ENCODE measurements at places on chromosomes 2 and 18.
A peak's percentile ranks its signal among the peaks of the same experiment; 100 is the strongest.

DNA sequence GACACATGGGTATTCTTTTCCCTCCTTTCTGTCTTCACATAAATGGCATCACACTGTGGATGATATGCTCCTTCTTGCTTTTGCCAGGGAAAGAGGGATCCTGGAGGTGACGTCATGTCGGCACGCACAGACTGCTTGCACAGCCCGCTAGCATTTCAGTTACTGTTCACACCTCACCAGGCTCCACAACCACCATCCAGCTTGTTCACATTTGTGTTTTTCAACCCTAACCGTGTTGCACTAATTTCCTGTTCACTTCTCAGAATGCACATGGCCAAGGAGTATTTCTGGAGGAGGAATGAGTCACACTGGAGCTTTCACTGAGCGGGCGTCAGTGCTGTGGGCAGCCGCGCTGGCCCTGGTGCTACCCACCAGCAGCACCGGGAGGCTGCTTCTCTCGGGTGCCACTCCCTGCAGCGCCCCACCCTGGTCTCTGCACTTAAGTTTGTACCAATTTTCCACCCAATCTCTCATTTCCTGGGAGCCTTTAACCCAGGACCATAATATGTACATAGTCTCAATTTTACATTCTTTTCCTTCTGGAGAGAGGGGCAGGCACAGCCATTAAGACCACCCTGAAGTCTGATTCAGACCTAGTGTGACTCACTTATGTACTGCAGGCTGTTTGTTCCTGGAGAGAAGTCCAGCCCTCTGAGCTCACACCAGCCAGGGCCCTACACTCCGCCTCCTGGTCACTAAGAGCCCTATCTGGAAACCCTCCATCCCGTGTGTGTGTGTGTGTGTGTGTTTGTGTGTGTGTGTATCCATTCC is 65.1 kb downstream of the MBP start:
- peak; percentile 55 for DNase-seq

DNA sequence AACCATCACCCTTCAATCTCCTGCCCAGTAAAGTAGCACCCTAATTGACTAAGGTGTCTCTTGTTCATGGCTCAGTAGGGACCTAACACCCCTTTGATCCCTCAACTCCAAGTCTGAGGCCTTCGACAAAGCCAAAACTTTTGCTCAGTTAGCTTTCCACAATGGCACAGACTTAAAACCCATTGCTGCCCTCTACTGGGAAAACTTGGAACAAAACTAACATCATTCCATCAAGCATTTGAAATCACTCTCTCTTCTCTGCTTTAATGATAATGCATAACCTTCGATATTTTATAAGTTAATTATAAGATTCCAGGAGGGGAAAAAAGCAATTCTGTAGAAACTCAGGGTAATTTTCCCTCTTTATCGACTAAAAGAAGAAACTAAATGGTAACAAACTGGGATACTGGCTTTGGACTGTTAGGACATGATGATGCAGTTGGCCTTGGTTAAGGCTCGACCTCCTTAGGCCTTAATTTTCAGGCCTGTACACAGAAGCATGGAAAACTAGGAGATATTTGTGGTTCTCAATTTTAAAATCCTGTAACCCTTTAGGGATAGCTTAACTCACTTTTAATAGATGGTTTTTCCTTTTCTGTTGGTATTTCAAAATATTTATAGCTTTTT is 127.8 kb downstream of the STK39 start:
- no peak for DNase-seq

DNA sequence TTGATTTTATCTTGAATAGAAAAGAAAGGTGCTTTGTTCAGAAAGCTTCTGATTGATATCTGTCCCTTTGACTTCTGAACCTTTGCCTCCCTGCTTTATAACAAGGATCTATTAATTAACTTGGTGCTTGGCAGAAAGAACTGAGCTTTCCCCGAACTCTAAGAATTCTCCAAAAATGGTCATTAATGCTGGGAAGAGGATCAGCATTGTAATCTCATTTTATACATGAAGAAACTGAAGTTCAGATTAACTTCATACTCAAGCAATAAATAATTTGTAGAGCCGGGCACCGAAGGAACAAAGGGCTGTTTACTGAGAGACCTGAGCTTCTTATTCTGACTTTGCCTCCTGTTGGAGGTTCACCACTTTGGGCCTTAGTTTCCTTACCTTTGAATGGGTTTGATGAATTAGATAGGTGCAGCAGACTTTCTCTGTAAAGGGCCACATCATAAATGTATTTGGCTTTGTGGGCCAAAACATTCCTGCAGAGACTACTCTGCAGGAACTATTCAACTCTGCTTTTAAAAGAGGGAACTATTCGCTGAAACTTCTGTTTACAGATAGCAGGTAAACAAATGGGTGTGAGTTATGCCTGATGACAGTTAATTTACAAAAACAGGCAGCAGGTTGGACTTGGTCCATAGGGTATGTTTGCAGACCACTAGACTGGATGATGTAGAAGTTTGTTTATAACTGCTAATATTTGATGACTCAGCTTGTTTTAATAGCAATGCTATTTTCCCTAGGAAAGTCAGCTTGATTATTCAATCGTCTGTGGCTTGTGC is 272.9 kb downstream of the TGIF1 start:
- no peak for DNase-seq

- no peak for DNase-seq
Measured at GRCh38 chr18:58624011-58624410, 4.9 kb downstream of the ALPK2 start.

GRCh38 chr18:57353137-57353939 is 981 bp downstream of the ST8SIA3 start:
- no peak for DNase-seq

DNA sequence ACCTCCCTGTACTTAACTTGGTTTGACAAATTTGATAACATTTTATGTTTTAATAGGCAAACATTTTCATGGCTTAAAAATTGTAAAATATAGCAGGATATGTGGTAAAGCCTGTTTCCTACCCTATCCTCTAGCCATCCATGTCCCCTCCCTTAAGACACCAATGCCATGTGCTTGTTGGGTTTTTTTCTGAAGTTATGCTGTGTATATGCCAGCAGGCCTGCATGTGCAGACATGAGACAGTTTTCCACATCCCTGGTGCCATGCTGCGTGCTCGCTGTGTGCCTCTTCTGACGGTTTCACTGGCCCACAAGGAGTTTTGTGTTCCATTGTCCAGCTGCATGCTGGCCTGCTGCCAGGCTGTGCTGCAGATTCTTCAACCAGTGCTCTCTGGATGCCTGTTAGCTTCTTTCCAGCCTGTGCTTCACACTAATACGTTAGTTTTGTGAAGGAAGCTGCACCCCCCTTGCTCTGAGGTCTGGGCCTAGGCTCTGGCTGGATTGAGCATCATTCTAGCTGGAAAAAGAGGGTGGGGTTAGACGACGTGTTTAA is 16.9 kb downstream of the INPP4A start:
- no peak for DNase-seq

DNA sequence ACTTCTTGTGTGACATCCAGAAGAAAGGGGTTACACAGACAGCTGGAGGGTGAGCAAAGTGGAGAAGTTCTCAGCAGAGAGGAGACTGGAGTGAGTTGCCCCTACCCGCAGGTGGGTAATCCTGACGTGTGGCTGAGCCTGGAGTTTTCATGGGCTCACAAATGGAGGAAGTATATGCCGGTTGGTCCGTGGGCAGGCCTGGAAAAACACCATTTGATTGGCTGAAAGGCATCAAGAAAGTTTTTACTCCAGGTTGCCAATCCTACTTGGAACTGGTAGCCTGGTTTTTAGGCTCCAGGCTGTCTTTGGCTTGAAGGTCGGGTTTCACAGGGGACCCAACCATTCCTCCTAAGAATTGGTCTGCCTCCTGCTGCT is 1177.4 kb upstream of the LRRTM1 start:
- DNase-seq: no peak

DNA sequence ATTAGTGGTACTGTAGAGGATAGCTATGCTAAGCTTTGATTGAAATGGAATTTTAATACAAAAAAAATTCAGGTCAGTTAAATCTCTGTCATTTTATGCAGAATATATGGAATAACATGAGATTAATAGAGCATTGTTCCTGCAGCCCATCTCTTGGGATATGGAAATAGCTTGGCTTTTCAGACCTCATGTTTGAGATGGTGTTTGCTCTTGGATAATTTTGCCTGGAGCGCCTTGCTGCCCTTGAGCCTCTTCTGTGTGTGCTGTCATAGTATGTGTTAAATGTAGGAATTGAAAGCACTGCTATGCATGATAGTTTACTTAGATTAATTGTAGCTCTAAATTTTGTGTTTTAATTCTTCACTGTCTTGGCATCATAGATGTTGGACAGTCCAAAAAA is 27.7 kb downstream of the GALNT1 start:
- no peak for DNase-seq

GRCh38 chr18:24065906-24066305 is 51.4 kb downstream of the TTC39C start:
- no peak for DNase-seq

GRCh38 chr2:192029089-192029488 is 165.6 kb downstream of the TMEFF2 start:
- no peak for DNase-seq

DNA sequence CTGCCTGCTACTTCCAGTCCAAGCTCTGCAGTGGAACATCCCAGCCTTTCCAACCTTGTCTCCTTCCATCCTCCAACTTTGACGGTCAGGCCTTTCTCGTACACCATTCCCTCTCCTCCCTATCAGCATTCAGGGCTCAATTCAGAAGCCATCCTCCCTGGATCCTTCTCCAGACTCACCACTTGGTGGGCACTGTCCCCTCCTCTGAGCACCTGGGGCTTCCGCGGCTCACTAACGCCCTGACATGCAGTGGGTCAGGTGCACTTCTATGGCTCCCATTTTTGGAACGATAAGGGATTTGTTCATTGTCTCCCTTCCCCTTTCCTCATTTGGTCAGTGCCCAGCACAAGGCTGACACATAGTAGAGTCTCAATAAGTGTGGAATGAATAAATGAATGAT is 56.7 kb downstream of the TNS1 start:
- no peak for DNase-seq

- DNase-seq: no peak
Measured at GRCh38 chr2:208493186-208493585, 86.6 kb downstream of the PTH2R start.

- no peak for DNase-seq
Measured at GRCh38 chr18:48627216-48627615, 88.4 kb downstream of the CTIF start.

GRCh38 chr2:26305540-26305939 is 40.4 kb upstream of the SELENOI start:
- no peak for DNase-seq

GRCh38 chr2:100188326-100188725 is 45.9 kb upstream of the AFF3 start:
- no peak for DNase-seq

- no peak for DNase-seq
Measured at GRCh38 chr2:9358846-9359245, 64.5 kb downstream of the ITGB1BP1 start.

DNA sequence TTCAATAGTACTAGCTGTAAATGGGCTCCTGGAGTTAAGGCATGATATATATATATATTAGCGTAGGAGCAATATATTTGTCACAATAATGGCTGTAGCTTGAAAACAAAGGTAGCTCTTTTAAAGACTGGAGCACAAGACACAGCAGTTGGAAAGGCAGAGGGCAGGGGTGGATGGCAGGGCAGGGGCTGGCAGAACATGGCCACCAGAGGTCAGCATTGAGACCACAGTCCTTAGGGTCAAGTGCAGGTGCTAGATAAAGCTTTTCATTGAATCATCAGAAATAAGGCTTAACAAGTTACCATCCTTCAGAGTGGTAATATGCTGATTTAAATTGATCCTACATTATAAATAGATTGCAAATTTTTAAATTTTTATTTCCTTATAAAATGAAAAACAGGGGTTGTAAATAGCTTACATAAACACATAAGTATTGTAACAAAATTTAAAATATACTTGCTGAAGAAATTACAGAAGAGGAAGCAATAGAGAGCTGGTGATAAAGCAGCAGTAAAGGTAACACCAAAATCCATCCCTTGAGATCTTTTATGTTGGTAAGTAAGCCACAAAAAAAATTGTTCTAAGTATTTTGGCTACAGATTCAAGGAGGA is 161.2 kb upstream of the PIEZO2 start:
- DNase-seq: no peak

DNA sequence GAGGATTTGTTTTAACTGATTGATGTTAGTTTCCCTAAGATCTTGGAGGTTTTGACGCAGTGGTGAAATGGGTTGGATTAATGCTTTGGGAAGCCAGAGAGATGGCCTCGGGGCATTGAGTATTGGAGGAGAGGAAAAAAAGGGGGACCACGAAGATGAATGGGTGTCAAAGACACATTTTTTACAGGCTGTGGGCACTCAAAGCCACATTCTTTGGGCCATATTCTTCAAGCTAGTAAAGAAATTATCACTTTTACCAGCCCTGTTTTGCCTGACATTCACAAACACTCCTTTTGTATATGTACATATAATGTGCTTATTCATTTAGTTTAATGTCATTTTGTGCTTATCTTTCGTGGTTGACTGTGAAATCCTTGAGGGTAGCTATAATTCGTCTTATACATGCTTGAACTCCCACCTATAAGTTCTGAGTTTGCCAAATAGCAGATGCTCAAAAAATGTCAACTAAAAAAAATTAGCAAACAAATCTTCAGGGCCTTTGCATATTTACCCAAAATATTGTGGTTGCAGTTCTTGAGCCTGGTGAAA is 146.3 kb downstream of the ARL6IP6 start:
- DNase-seq: no peak

DNA sequence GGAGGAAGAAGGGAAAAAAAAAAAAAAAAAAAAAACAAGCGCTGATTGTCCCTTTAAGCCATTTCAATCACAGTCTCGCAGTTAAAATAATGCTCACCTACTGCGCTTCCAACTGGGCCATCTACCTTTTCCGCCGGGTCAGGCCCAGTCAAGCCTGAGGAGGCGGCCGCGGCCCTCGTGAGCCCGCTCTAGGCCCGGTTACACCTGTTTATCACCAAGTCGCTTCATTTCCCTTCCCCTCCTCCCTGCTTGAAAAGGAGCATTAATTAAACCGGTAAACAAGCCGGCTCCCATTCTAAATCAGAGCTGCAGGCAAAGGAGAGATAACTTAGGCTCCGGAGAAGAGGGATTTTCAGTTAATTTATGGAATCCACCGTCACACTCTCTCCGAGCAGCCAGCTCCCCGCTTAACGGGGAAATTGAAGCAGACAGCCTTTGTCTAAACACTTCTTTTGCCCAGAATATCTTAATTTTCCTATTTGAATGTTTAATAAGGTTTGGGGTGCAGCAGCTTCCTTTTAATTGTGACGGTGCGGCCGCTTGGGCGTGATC is 140.1 kb upstream of the SIX3 start:
- no peak for DNase-seq

GRCh38 chr2:25794544-25795276 is 83.6 kb downstream of the ASXL2 start:
- no peak for DNase-seq

DNA sequence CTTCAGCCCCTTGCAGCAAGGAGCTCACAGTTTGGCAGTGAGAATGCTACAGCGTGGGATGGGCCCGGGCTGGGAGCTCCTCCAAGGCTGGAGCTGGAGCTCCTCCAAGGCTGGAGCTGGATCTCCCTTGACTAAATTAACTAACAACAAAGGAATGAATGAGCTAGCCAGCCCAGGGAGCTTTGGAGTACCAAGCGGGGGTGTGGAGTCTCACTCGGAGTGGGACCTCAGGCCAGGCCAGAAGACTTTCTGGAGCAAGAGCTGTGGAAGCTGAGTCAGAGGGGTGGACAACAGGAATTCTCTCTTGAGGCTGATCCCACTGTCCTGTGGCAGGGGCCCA is 244.7 kb upstream of the HS6ST1 start:
- no peak for DNase-seq

GRCh38 chr2:220670511-220670910 is 901.6 kb downstream of the EPHA4 start:
- no peak for DNase-seq
